ENCODE measurements at places on chromosomes 5 and 9.

GRCh38 chr9:116209414-116210116 lies 56.0 kb downstream of the PAPPA start:
- DNase-seq: no peak

DNA sequence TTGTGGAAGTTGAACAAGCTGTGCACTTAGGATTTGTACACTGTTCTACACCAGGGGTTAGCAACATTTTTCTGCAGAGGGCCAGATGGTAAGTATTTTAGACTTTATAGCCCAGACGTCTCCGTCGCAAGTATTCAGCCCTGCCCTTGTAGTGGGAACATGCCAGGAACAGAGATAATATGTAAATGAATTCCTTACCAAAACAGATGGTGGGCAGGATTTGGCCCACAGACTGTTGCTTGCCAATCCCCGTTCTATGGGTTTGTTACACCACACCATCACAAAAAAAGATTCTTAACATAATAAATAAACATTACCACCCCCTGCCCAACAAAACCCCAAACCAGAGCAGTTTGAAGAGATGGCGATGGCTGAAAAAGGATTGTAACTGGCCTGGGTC lies 74.3 kb downstream of the AMBP start:
- DNase-seq: no peak

GRCh38 chr5:126277762-126278161 lies 145.4 kb upstream of the GRAMD2B start:
- DNase-seq: no peak

DNA sequence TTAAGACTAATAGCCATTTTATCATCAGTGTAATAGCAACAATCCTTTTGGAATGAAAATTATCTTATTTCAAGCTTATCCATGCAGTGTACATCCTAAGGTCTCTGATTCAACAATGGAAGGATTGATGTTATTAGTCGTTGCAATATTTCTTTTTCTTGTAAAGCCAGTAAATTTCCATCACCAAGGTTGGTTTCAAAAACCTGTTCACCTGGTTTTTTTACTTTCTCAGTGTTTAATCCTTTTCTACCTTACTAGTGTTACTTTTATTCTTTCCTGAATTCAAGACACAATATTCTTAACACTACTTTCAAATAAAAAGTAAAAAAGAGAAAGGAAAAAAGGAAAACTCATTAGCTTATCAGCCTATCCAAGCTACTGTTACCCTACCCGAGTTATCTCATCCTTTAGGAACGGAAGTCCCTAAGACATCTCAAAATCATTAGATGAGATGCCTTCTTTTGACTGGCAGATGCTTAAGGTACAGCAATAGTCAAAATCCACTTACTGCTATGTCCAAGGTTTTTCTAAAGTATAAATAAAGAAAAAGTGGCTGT lies 5.4 kb downstream of the ZFR start:
- DNase-seq: no peak

GRCh38 chr5:39720136-39720535 lies 295.4 kb upstream of the DAB2 start:
- no peak for DNase-seq

DNA sequence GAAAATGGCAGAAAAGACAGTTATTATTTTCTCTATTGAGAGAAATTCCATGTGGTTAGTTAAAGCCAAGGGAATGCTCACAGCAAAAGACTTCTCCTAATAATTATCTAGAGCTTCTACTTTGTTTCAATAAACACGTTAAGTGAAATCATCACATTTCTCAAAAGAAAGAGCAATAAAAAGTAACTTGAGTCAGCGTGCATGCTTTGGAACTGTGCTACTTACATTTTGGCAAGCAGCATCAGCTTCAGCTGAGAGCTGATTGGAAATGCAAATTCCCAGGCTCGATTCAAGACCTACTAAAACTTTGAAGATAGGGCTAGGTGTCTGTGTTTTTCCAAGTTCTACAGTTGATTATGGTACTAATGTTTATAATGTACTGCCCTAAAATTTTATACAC lies 132.1 kb downstream of the CDH18 start:
- no peak for DNase-seq

DNA sequence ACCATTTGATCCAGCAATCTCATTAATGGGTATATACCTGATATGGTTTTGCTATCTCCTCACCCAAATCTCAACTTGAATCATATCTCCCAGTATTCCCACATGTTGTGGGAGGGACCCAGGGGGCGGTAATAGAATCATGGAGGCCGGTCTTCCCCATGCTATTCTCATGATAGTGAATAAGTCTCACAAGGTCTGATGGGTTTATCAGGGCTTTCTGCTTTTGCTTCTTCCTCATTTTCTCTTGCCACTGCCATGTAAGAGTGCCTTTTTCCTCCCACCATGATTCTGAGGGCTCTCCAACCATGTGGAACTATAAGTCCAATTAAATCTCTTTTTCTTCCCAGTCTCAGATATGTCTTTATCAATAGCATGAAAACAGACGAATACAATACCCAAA lies 74.5 kb upstream of the APC start:
- DNase-seq: no peak

- peak; percentile 91 for DNase-seq
Observed at GRCh38 chr5:97231025-97231636, 48.1 kb upstream of the RIOK2 start.

- DNase-seq: no peak
Observed at GRCh38 chr9:16003785-16004184, 450.9 kb downstream of the CCDC171 start.

DNA sequence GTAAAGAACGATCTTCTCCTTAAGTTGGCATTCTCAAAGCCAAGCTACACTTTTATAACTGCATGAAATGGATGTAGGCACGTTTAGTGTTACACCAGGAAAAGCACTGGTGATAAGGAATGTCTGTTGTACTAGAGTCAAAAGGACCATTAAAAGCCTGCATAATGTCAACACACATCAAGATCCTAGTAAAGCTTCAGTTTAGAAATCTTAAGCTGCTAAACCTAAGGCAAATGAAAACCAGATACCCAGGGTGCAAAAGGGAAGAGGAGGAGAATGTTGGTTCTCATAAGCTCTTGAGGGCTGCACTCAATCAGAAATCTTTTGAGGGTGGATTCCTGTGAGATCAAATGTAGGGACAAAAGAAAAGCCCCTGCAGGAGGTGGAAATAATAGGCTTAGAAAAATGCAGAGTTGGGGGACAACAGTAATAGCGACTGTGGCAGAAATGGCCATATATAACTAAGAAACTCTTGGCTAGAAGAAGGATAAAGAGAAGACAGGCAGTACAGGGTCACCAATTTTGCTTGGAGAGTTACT lies 148.2 kb downstream of the FBXL17 start:
- DNase-seq: no peak

DNA sequence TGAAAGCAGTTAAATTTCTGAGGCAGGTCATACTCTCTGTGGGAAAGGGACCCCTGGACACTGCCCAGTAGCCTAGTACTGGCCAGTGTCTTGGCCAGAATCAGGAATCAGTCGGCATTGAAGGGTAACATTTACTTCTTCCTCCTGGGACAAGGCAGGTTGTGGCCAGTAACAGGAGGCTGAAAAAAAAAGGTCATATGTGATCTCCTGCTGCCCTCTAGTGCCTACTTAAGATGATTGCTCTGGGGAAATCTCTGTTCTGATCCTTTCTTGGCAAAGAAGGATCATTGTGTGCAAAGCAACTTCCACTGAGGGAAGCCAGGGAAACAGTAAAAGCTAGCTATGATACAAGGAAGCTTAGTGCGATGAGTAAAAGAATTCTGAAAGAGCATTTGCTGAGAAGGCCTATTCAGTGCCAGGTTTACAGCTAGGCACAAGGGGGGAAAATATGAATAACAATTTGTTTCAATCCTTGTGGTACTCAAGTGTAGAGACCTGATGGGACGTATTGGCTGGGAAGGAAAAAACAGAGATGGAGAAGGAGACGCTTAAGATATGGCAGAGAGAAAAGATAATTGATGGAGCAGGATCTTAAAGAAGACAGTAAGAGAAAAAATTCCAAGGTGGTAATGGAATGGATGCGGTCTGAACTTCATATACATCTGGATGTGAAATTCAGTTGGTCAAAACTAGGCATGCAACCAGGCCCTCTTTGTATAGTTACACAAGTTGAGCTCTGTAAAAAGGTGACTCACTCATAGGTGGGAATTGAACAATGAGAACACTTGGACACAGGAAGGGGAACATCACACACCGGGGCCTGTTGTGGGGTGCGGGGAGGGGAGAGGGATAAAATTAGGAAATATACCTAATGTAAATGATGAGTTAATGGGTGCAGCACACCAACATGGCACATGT lies 25.8 kb upstream of the TRIM32 start:
- DNase-seq: peak; percentile 12

- DNase-seq: no peak
Observed at GRCh38 chr5:180605554-180606214, 14.4 kb upstream of the SCGB3A1 start.

DNA sequence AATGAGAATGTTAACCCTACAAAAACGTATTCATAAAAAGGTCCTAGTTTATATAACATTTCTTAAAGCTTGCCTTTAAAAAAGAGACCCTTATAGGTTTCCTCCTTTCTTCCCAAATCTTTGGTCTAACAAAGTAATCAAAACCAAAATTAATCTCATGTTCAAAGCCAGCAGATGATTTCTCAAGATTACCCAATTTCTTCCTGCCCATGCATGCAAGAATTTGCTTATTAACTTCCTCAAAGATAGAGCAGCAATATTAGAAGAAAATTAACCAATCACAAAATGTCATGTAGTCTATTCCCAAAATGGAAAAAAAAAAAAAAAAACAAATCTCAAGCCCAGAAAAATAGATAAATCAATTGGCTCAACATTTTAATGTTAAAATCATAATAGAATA lies 114.9 kb downstream of the MLLT3 start:
- DNase-seq: no peak

DNA sequence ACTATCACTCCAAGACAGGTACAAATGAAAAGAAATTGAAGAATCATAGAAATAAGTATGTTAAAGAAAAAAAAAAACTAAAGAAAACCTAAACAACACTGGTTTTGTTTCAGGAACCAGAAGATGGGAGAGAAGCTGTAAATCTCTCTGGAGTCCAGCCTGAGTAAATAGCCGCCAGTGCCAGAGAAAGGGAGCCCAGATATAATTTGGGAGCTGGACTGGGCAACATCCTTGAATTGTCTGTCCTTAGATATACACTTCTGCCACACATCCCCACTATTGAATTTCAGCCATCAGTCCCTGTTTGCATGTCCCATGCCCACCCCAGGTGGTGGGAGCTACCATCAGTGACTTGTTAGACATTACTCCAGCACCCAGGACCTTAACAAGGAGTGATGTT lies 979.6 kb downstream of the DTWD2 start:
- no peak for DNase-seq

GRCh38 chr9:68931821-68932220 lies 82.1 kb downstream of the PRKACG start:
- DNase-seq: no peak

- no peak for DNase-seq
Observed at GRCh38 chr5:55480781-55481180, 54.0 kb downstream of the PLPP1 start.

DNA sequence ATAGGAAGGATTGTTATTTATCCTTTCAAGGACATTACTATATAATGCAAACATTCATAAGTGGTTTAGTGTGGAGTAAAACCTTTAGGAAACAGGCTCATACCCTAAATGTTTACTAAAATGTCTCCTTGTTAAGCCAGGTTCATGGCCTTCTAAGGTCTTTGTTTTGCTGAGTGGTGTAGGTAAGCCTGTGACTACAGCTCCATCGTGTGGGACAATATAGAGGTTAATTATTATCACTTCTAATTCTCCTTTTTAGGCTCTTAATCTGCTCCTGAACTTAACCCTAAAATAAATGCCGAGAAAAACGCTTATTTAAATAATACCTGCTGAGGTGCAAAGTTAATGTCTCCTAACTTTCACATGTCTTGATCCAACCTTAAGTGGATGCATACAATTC lies 43.8 kb downstream of the SPINK5 start:
- DNase-seq: no peak

- no peak for DNase-seq
Observed at GRCh38 chr9:80699511-80699998, 989.8 kb downstream of the TLE1 start.

DNA sequence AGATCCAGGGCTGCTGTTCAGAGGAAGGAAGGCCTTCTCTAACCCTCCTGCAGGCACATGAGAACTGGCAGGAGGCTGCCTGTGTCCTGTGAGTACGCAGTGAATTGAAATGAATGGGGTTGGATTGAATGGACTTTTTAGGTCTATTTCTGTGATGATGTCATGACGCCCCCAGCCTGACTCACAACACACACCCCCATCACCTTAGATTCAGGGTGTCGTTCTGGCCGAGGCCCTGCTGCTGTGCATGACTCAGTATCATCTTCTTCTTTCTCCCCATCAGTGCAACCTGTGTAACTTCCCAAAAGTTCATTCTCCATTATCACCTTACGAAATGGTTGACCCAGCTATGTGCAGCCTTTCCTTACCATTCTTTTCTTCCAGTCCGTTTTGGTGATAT lies 5.4 kb downstream of the PCAT7 start:
- DNase-seq: no peak

- DNase-seq: no peak
Observed at GRCh38 chr5:152861231-152861630, 456.2 kb upstream of the NMUR2 start.

DNA sequence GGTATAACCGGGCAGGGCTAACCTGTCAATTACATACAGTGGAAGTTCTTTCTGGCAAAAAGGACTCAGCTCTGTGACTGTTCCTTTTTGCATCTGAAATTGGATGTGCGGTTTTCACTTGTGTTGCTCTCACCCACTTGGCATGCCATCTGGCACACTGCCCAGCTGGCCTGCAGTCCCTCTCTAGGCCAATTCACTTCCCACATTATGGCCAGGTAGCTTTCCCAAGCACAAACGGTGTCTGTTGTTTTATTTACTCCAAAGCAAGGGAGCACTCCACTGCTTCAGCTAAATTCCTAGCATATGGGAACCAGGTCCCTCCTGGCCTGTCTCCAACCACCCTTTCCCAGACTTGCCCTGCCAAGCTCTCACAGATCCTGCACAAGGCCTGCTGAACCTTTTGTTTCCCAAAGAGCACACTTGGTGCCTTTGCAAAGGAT lies 132.5 kb downstream of the SEMA6A start:
- no peak for DNase-seq

DNA sequence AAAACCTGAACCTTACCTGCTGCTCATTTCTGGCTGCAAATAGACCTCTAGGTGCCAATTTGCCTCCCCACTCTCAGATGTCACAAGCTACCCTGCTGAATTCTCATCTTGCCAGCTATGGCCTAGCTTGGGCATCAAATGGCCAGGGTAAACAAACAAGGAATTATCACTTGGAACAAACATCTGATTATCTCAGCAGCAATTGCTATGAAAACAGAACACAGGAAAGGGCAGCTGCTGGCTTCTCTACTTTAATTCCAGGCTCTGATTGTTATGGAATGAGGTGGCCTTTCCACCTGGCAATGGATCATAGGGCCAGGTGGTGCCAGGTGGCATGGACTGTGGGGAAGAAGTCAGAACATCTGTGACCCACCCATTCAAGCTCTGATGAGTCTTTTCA lies 505.1 kb downstream of the TLR4 start:
- no peak for DNase-seq
